ENCODE measurements at places on chromosomes 13 and 19.

GRCh38 chr13:99313941-99314340, 6.7 kb upstream of the GPR183 start:
- no peak for DNase-seq

DNA sequence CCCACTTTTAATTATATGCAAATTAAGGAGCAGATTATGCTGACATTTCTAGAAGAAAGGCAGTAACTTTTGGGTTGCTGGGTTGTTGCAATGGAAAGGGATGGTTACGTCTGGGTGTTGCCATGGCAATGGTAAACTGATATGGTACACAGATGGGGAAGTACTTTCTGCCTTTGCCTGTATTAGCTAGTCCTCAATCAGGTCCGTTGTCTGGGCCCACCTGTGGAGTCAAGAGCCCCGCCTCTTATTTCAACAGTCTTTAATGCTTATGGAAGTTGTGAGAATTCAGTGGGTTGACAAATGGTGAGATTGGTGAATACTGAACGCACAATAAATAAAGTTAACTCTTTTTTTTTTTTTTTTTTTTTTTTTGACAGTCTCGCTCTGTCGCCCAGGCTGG, 30.6 kb upstream of the DPP9 start:
- peak; percentile 22 for DNase-seq

DNA sequence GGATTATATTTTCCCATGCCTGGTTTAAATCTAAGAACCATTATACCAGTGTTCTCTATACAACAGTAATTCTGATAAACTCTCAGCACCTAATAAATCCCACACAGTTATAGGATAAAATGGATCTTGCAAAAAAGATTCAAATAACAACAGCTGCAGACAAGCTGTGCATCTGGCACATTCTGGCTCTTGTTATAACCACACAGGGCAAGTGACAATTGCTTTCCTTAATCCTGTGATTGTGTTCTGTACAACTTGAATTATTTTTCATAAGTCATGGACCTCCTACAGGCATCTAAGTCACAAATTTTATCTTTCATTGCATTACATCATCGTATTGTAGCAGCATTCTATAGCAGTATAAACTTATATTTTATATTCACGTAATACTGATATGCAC, 948.3 kb downstream of the SLITRK1 start:
- DNase-seq, result no peak

DNA sequence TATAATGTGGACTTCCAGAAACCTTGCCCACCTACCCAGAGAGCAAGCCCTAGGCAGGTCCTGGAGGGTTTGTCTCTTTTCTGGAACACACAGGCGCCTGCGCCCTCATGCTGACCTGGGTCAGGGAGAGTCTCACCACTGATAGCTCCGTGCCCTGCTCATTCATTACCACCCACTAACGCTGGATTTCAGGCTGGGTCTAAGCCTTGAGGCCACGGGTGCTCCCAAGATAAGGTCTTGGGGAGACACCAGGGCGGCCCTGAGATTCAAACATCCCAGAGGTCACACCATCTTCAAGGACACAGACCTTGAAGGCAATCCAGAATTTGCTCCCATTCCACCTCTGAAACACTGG, 5.1 kb downstream of the S1PR2 start:
- DNase-seq, result no peak

GRCh38 chr13:97535614-97536013, 101.6 kb downstream of the RAP2A start:
- DNase-seq, result no peak

- no peak for DNase-seq
Measured at GRCh38 chr13:105920370-105920769, 615.1 kb downstream of the EFNB2 start.

- DNase-seq, result no peak
Measured at GRCh38 chr13:40211586-40211968, 454.9 kb downstream of the FOXO1 start.

Data from NCI-H510A treated with DMSO at 0.1 percent for 48 hours (cell line).